ENCODE measurements at places on chromosomes 2 and 18.

- DNase-seq, result no peak
Observed at GRCh38 chr2:132740081-132740720, 70.2 kb upstream of the LYPD1 start.

GRCh38 chr2:233153146-233153798 lies 93.1 kb downstream of the INPP5D start:
- no peak for DNase-seq

- no peak for DNase-seq
Observed at GRCh38 chr2:128746356-128746755, 427.7 kb upstream of the HS6ST1 start.

DNA sequence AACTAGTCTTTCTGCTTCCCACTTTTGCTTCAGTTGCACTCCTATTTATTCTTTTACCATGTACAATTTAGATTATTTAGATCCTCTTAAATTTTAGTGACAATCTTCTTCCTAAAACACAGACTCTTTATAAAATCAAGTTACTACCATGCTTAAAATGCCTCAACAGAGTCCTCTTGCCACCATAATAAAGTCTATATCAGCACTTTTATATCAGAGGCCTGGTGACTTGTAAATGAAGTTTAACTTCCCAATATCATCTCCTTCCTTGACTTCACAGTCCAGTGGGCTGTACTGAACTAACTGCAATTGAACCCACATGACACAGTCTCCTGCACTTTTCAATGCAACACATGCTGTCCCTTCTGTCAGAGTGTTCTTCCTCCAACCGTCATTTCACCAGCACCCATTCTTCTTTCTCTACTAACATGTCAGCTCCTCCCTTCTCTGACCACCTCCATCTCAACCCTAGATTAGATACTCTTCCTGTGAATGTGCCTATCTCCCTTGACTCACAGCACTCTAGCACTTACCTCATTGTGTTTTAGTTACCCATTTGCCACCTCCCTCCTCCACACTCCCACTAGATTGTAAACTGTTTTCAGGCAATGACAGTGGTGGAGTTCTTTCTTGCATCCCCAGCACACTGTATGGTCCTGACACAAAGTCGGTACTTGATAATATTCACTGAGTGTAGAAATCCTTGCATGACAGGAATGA lies 414.9 kb downstream of the SATB2 start:
- DNase-seq, result no peak

GRCh38 chr2:73033142-73033765 lies 38.3 kb downstream of the SFXN5 start:
- DNase-seq, result no peak

GRCh38 chr18:40944576-40944975 lies 1010.5 kb upstream of the PIK3C3 start:
- no peak for DNase-seq

- DNase-seq, result peak; percentile 11
Observed at GRCh38 chr2:27855476-27855875, 34.7 kb downstream of the RBKS start.

- no peak for DNase-seq
Observed at GRCh38 chr2:50872543-50872942, 159.4 kb downstream of the NRXN1 start.

DNA sequence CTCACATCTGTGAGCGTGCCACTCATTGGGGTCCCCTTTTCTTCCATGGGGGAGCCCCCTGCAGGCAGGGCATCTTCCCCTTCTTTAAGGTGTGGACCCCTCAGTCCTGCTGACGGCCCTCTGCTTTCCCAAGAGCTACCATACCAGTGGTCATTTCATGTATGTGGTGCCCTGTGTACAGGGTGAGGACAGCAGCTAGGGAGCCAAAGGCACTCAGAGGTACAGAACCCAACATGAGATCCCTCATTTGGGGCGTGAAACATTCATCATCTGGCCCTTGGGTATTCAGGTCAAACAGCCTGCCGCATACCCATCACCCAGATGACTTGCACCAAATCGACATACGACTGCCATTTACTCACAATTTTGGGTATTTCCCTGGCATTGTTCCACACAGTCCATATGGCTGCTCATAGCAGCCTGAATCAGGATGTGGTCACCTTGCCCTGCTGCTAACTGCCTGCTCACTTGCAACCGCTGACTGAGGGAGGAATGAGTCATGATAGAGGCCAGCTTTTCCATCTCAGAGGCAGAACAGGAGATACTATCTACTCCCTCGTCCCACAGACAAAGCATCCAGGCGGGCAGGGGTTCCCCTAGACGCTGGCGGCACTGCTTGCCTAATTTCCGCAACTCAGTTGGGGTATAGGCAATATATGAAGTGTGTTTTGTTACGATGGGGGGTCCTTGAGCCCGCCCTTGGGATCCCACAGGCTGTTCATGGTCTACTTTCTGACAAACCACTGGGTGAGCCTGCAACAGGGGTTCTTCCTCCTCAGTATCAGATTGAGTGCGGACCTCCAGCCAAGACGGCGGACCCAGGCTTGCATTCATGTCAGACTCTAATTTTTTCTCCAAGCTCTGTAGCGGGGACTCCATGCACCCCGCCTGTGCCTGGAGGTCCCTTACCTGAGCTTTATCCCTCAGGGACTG lies 228.6 kb downstream of the SATB2 start:
- peak; percentile 92 for DNase-seq

- DNase-seq, result no peak
Observed at GRCh38 chr18:64332835-64333234, 183.9 kb upstream of the LINC00305 start.

GRCh38 chr2:12046641-12047040 lies 300.2 kb downstream of the LPIN1 start:
- no peak for DNase-seq

- no peak for DNase-seq
Observed at GRCh38 chr2:36338827-36339145, 16.8 kb upstream of the CRIM1 start.

DNA sequence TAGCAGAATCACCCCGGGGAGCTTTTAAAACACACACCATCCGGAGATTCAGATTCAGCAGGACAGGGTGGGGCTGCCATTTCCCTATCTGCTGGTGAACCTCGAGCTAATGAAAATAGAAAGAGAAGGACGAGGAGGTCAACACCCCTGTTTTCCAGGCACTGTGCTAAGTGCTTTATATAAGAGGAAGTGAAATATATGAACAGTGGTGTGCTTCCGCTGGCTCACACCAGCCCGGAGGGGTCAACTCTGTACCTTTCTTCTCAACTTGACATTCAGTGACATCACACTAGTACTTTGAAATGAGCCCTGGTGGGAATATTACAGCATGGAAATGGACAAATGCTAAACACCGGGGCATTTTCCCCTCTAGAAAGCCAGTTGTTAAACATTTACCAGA lies 108.3 kb upstream of the LTBP1 start:
- DNase-seq, result no peak

- DNase-seq, result no peak
Observed at GRCh38 chr2:36659218-36659617, 37.3 kb upstream of the VIT start.

GRCh38 chr18:58761241-58761969 lies 90.1 kb downstream of the MALT1 start:
- peak; percentile 73 for DNase-seq

GRCh38 chr2:125564471-125564870 lies 1091.5 kb upstream of the GYPC start:
- DNase-seq, result no peak

GRCh38 chr18:50737127-50737526 lies 82.7 kb downstream of the MRO start:
- no peak for DNase-seq

DNA sequence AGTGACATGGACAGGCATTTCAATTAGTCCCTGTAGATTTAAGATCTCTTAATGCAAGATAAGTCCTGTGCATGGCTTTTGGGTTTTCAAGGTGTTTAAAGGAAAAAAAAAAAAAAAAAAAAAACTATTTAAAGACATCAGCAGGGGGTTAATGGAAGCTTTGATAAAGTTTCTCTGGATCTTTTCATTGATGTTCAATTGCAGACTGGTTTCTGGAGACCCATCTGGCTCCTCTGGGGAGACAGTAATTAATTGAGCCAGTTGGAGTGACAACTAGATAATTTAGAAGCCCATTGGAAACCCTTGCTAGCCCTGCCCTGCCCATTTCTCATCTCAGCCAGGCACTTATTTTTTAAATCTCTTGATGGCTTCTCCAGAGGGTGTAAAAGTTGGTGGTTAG lies 98.7 kb downstream of the EPHA4 start:
- no peak for DNase-seq

DNA sequence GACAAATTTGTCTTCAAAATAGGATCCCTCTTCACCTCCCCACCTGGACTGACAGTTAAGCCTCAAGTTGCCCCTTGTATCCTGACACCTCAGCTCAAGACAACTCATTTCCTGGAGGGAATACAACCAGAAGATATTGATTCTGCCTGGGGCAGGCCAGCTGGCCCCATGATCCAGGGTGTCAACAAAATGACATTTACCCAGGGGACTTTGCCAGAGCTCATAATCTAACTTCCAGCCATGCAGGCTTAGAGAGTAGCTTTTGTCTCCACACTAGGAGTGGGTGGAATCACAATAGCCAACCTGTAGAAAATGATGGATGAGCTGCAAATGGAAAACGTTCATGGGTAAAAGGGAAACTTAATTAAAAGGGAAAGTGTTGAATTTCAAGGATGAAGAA lies 220.1 kb upstream of the DPP10 start:
- DNase-seq, result no peak

DNA sequence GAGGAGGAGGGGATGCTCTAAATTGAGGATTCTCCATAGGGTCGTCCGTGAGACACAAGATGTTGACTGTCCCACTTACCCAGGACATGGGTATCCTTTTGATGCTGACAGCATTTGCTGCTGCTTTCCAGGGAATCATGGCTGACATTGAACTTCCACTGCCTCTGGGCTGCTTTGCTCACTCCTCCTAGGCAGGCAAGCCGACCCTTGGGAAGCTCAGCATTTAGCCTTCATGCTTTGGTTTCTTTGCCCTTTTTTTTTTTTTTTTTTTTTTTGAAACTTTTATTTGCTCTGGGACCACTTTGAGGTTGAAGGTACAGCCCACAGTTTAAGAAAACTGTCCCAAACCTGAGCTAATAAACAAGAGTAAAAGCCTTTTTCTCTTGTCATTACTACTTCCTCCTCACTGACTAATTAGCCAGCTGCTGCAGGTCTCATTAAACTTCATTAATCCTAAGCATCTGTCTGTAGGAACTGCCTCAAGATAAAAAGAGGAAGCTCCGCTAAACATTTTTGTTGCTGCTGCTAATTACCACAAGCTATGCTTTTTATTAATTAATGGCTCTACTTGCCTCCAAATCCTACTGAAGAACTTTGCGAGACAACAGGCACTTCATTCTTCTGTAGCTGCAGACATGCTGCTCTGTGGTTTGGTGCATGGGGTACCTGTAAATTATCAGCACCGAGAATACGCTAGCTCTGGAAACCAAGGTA lies 125.4 kb downstream of the SPTBN1 start:
- no peak for DNase-seq

DNA sequence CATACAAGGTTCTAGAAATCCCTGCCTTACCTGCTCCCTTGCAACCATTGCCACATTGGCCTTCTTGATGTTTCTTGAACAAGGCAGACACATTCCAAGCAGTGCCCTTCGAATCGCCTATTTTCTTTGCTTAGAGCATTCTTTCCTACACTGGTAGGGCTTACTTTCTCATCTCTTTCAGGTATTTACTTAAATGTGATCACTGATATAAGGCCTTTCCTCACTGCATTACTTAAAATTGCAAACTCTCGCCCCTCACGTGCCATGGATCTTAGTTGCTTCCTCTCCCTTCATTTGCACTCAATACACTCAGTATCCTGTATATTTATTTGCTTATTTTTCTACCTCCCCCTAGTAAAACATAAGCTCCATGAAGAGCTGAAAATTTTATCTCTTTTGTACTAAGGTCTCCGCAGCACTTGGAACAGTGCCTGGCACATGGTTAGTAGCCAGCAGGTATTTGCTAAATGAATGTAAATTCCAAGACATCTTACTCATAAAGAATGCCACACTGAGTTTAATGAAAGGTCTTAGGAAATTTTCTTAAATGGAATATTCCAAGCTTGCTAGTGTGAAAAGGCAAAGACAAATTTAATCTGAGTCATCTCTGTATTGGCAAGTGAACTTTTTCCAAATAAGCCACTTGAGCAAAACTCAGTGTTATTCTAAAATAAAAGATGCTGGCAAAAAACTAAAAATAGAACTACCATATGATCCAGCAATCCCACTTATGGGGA lies 42.4 kb upstream of the FIGN start:
- DNase-seq, result no peak

GRCh38 chr18:77063260-77063659 lies 69.3 kb downstream of the MBP start:
- peak; percentile 27 for DNase-seq

- DNase-seq, result peak; percentile 15
Observed at GRCh38 chr2:110980339-110981062, 140.2 kb upstream of the BCL2L11 start.

- no peak for DNase-seq
Observed at GRCh38 chr2:160453111-160453820, 40.3 kb downstream of the RBMS1 start.

DNA sequence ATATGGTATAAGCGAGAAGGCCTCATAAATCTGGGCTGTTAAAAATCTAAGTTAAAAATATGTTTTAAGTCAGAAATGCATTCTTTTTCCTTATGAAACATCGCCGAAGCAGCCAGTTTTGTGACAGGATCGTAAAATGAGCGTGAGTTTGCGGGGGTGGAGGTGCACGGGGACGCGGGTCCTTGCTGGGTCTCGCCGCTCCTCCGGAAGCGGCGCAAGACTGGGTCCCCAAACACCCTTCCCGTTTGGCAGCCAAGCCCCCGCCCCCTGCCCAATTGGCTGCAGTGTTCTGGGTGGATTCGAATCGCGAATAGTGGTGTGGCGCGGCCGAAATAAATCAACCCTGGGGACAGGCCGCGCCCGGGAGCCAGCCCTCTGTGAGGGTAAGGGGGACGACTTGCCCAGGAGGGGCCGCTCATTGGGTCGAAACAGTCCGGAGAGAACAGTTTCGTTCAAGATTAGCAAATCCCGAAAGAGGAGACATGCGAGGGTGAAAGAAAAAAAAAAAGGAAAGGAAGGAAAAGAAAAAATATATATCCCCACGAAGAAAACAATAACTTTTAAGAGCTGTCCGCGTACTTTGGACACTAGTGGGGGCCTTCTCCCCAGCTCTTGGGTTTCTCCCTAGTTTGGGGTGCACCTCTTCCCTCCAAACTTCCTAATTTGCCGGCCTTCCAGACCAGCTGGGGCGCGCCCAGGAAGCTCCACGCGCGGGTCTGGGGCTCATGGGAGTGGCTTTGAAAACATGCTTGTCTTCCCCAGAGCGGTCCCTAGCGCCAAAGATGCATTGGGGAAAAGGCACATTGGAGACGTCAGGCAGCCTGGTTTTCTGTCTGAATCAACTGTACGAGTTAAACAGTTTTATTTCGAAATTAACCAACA lies 3.1 kb upstream of the GATA6 start:
- DNase-seq, result peak; percentile 85

DNA sequence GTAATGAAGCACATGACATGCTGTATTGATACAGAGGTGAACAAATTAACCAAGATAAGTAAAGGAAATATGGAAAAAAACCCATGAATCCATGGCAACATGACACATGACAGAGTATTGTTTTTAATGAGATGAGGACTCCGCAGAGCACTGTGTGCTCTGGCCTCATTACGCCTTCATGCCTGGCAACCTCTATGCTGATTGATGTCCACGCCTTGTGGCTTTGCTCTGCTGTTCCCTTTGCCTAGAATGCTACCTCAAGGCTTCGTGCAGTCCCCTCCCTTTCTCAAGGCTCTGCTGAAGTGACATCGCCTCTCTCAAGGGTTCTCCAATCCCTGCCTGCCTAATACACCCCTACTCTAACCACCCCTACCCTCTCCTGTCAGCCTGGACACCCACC lies 8.4 kb downstream of the SIGLEC15 start:
- no peak for DNase-seq

GRCh38 chr2:239225871-239226561 lies 174.8 kb downstream of the HDAC4 start:
- peak; percentile 92 for DNase-seq

Measured in osteoblast (primary cell).